ENCODE measurements at places on chromosomes 7 and 10.

DNA sequence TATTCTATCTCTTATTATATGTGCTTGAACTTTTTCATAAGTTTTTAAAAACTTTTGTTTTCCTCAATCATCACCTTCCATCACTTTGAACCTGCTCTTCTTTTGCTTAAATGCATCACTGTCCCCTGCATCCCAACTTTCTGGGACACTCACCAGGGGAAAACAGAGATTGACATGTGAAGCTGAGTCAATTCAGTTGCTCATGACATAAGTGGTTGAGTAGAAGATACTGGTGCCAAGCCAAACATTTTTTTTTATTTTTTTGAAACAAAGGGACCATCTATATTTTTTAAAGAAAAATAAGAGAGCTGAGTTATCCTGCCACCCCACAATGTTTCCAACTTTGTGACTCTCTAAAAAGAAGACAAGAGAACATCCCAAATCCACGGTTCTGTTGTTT is 61.8 kb upstream of the AHR start:
- DNase-seq, result no peak

GRCh38 chr10:76033457-76034196 is 602.2 kb downstream of the LRMDA start:
- peak; percentile 39 for DNase-seq

DNA sequence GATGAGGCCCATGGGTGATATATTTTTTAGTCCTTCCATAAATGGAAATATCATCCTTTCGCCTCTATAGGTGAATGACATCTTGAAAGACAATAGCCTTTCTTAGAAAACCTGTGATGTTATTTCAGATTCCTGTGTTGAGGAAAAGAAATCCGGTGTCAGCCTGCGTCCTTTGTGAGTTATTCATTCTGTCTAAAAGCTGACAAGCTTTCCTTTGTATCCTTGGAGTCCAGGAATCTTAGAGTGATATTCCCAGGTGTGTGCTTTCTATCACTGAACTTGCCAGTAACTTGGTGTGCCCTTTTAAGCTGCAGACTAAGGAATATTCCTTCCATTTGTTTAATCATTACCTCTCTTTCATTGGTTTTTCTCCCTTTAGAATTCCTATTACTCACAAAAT is 41.0 kb downstream of the EVX1 start:
- DNase-seq, result no peak

- DNase-seq, result no peak
These were observed 311.6 kb upstream of the SEMA3A start for GRCh38 chr7:84506151-84506550.

DNA sequence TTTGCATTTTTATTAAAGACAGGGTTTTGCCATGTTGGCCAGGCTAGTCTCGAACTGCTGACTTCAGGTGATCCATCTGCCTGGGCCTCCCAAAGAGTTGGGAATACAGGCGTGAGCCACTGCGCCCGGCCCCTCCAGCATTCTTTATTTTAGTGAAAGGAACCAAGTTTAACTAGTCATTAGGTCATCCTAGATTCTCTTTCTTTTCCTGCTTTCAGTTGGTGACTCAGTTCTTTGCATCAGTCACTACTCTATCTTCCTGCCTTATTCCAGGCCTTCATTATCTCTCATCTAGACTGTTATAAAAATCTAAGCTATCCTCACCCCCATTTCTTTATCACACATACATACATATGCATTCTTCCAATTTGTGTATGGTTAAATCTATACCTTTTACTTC is 63.7 kb downstream of the PRSS58 start:
- DNase-seq, result no peak

DNA sequence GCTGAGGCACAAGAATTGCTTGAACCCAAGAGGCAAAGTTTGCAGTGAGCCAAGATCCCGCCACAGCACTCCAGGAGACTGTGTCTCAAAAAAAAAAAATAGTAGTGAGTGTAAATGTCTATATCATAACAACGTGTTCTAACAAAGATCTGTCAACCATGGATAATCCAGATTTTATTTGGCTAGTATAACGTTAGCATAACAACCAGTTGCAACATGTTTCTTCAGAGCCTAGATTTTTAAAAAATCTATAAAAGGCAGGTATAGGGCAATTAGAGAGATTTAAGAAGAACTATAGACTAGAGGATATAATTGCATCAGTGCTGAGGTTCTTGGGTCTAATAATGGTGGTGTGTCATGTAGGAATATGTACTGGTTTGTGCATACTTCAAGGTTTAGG is 30.5 kb downstream of the DLG5 start:
- no peak for DNase-seq

DNA sequence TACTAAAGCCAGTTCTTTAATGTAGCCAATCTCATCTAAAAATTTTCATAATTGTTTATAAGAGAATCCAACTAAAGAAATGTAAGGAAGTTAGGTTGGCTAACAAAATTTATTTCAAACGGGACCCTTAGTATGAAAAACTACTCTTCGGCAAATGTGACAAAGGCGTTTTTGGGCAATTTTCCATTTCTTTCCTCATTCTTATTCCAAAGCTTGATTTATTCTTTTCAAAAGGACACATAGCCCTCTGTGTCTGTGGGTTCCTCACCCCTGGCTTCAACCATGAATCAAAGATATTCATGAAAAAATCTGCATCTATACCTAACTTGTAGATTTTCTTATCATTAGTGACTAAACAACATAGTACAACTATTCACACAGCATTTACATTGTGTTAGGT is 195.9 kb downstream of the ZMYND11 start:
- no peak for DNase-seq

DNA sequence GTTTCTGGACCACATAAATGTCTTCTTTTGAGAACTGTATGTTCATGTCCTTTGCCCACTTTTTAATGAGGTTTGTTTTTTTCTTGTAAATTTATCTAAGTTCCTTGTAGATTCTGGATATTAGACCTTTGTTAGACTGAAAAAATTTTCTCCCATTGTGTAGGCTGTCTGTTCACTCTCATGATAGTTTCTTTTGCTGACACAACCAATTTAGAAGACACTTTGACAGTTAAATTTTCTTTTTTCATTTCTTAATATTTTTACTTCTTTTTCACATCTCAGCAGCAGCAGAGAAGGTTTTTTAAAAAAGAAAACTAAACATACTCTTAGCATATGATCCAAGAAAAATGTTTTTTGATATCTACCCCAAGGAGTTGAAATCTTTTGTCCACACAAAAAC is 61.8 kb downstream of the RNF32 start:
- DNase-seq, result no peak

DNA sequence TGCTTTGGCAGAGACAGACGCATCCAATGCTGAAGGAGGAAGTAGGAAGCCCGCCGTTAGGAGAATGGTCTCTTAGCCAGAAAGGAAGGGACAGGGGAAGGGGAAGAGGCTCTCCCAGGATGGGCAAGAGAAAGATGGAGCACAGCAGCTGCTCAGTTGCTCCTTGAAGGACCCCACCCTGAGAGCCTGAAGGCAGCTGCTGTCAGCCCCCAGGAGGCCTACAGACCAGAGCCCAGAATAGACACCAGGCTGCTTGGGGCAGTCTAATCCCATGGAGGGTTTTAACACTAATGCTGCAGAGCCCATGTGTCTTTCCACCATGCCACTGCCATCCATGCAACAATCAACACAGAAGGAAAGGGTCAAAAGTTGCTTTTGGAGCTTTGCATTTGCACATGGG is 3.5 kb upstream of the C7orf33 start:
- DNase-seq, result no peak

DNA sequence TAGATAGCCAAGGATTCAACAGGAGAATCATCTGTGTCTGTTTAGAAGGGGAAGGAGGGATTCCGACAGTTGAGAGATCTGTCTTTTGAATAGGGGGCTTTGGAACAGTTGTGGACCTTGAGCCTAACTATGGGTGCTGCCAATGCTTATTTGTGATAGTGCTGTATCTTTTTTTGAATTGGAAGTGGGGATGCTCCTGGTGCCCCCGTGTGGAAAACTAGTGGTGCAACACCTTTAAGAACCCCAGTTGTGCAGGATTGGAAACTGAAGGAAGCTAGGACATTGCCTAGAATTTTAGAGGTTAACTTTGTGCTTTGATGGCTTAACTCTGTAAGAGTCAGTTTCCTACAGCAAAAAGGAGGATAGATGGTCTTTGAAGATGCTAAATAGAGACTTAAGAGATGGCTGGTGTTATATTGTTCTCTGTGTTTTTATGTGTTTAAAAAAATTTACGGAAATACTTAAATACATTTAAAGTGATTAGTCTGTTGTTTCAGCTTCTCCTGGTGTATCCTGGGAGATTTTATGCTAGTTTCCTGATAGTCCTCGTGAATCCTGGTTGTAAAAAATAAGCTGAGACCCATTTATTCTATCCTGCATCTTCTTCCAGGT is 69.3 kb downstream of the AP3M1 start:
- no peak for DNase-seq

All from left hindlimb (tissue), 1 donor.